ENCODE measurements at places on chromosomes 3 and 15.

DNA sequence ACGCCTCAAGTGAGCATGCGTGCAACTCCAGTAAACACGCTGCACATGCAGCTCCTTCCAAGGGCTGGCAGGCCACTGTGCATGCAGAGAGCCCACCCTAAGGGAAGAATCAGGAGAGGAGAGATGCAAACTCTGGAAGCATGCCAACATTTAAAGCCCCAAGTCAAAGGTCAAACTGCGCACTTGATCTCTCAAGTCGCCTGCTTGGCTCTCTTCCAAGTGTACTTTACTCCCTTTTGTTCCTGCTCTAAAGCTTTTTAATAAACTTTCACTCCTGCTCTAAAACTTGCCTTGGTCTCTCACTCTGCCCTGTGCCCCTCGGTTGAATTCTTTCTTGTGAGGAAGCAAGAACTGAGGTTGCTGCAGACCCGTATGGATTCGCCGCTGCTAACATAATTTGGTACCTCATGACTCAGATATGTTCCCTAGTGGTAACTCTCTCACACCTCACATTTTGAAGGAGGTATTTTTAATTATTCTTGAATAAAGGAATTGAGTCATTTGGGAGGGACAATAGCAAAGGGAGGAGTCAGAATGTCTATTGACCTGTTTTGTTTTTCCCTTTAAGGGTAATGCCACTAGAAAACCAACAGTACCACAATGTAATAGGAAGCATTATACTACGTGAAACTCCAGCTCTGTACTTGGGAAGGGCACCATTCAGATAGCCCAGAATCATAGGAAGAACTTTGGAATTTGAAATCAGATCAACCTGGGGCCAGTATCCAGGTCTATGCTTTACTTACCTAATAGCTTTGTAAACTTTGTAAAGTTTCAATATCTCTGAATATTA, 19.6 kb upstream of the DGKG start:
- no peaks in the 10 kb centered on the region for H3K36me3 ChIP-seq
- no peak overlapping the region for H3K4me3 ChIP-seq
- H3K4me1 ChIP-seq = no peaks in the 10 kb centered on the region
- H3K27ac ChIP-seq = no peak overlapping the region
- peaks cover 4% of the 10 kb centered on the region for H3K27me3 ChIP-seq

DNA sequence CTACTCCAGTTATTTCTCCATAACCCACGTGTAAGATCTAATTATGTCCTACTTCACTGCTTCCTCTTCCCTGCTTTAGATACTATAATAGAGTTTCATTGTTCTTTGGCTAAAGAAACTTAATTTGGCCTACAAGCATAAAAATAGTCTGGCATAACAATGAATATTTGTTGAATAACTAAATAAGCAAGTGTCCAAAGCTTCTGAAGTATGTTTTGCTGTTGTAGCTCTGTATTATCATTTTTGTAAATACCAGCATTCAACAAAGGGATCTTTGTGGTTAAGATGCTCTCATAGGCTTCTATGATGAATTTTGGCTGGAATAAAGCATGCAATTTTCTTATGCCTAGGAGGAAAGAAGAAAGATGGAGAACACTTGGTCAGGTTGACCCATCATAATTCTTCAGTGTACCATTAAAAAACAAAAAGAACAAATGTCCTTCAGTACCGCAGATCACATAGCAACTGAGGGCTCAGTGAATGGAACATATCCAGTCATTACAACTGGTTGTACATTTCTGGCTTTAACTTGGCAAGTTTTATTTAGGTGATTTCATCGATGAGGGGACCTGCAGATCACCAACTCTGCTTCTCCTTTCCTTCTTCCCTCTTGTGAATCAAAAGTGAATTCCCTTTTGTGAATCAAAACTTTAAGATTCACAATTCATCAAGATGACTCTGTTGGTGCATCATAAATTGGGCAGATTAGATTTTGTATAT, 465.9 kb upstream of the TGFBR2 start:
- no peak for DNase-seq
- no peak overlapping the region for H3K27ac ChIP-seq
- H3K4me3 ChIP-seq = no peak overlapping the region
- H3K36me3 ChIP-seq = no peaks in the 10 kb centered on the region

DNA sequence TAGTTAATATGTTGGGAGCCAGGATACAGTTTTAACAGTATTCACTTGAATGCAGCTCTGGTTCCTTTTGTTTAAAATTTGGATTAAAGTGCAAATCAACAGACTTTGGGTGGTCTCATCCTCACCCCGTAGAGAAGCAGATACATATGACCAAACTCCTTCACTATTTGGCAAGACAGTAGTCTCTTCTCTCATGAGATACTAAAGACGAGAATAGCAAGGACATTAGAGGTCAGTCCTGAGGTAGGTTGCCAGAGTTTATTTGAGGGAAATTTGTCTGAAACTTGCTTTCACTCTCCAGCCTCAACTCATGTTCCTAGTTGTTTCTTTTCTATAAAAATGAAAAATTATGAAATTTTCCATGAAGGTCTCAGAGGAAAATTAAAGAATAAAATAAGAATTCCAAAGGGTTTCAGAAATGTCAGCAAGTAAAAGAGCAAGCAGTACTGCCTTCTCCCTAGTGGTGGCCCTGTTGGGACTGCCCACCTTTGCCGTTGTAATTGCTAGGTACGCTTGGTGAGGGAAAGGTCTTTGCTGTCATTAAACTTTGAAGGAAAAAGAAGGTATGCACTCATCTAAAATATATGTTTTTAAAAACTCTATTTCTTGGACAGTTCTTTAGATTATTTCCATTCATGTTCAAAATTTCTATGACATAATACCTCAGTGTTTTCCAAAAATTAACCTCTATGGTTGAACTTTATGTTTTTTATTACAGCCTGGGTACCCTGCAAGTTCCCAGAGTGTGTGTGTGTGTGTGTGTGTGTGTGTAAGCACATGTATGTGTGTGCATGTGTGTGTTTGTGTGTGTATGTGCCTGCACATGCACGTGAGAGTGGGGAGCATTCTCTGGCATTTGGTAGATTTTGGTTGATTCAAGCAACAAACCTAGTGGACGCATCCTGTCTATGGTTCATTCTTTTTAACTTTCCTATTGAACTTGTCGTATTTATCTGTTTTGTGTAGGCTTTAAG, 111.4 kb downstream of the CMSS1 start:
- H3K4me3 ChIP-seq = no peak overlapping the region
- H3K4me1 ChIP-seq = 0 out of 2 replicates have a peak, but pooled peaks cover 2% of the 10 kb centered on the region
- no peaks in the 10 kb centered on the region for H3K27me3 ChIP-seq
- no peaks in the 10 kb centered on the region for H3K36me3 ChIP-seq

- no peaks in the 10 kb centered on the region for H3K27me3 ChIP-seq
- no peaks in the 10 kb centered on the region for H3K4me1 ChIP-seq
- H3K4me3 ChIP-seq = no peak overlapping the region
- H3K27ac ChIP-seq = no peak overlapping the region
- H3K36me3 ChIP-seq = no peaks in the 10 kb centered on the region
- no peak for DNase-seq
Measured at GRCh38 chr3:89923921-89924610, 816.6 kb downstream of the EPHA3 start.

- DNase-seq = peak; percentile 37
- H3K27ac ChIP-seq = no peak overlapping the region
- no peaks in the 10 kb centered on the region for H3K36me3 ChIP-seq
- H3K4me1 ChIP-seq = no peaks in the 10 kb centered on the region
- no peak overlapping the region for H3K4me3 ChIP-seq
- peaks cover 19% of the 10 kb centered on the region for H3K27me3 ChIP-seq
Measured at GRCh38 chr15:68768321-68768720, 52.4 kb downstream of the ANP32A start.

GRCh38 chr3:100144255-100144866, 30.1 kb upstream of the FILIP1L start:
- H3K4me1 ChIP-seq = no peaks in the 10 kb centered on the region
- no peak overlapping the region for H3K4me3 ChIP-seq
- no peak for DNase-seq
- no peak overlapping the region for H3K27ac ChIP-seq
- H3K27me3 ChIP-seq = no peaks in the 10 kb centered on the region
- no peaks in the 10 kb centered on the region for H3K36me3 ChIP-seq

- no peaks in the 10 kb centered on the region for H3K36me3 ChIP-seq
- H3K4me3 ChIP-seq = no peak overlapping the region
- H3K4me1 ChIP-seq = peaks cover 2% of the 10 kb centered on the region
- no peak overlapping the region for H3K27ac ChIP-seq
- H3K27me3 ChIP-seq = no peaks in the 10 kb centered on the region
Measured at GRCh38 chr3:131541288-131541687, 38.5 kb upstream of the MRPL3 start.

DNA sequence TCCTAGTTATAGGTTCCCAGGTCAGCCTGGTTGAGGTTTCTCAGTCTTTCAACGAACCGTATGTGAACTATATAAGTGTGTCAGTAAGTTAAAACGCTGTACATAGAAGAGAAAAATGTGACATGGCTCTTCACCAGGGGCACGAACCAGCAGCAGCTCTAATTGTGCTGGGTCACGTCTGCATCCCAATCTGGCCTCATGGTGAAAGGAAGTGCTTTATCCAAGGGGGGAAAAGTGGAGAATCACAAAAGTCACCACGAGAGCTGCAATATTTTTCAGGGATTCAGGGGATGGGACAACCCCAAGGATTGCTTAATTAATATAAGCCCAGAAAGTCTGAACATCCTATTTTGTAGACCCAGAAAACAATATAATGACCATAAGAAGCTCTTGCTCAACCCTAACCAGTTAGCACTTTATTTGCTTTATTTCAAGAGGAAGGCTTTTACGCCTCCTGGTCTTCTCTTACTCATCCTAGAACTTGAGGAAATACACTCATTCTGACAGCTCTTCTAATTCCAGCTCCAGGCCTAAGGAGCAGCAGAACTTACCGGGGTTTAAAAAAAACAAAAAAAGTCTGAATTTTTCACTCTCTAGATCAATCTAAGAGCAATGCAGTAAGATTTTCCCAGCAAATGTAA, 16.5 kb downstream of the ANXA2 start:
- H3K36me3 ChIP-seq = peaks cover 41% of the 10 kb centered on the region
- H3K27ac ChIP-seq = peak overlapping the region; percentile 78
- peaks cover 28% of the 10 kb centered on the region for H3K4me1 ChIP-seq
- peak; percentile 57 for DNase-seq

- H3K4me1 ChIP-seq = peaks cover 2% of the 10 kb centered on the region
- H3K36me3 ChIP-seq = peaks cover 6% of the 10 kb centered on the region
- no peak overlapping the region for H3K4me3 ChIP-seq
- no peaks in the 10 kb centered on the region for H3K27me3 ChIP-seq
- no peak for DNase-seq
Measured at GRCh38 chr3:195172896-195173295, 98.1 kb downstream of the XXYLT1 start.

DNA sequence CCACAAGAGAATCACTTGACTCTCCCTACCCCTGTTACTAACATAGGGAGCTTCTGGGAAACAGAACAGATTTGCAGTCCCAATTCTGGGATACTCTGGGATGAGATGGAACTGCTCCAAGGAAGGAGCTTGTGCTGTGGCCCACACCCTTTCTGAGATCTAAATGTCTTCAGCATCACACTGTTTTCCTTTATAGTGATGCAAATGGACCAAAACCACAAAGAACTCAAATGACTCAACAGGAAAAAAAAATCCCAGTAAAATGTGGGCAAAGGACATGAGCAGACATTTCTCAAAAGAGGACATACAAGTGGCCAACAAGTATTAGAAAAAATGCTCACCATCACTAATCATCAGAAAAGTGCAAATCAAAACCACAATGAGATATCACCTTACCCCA, 155.6 kb downstream of the NECTIN3 start:
- H3K27me3 ChIP-seq = no peaks in the 10 kb centered on the region
- H3K36me3 ChIP-seq = no peaks in the 10 kb centered on the region
- no peak overlapping the region for H3K27ac ChIP-seq
- H3K4me3 ChIP-seq = no peak overlapping the region

- H3K4me3 ChIP-seq = no peak overlapping the region
- peaks cover 3% of the 10 kb centered on the region for H3K36me3 ChIP-seq
- no peak overlapping the region for H3K27ac ChIP-seq
- H3K27me3 ChIP-seq = no peaks in the 10 kb centered on the region
- no peak for DNase-seq
- peaks cover 11% of the 10 kb centered on the region for H3K4me1 ChIP-seq
Measured at GRCh38 chr3:58530354-58530865, 6.6 kb downstream of the ACOX2 start.

DNA sequence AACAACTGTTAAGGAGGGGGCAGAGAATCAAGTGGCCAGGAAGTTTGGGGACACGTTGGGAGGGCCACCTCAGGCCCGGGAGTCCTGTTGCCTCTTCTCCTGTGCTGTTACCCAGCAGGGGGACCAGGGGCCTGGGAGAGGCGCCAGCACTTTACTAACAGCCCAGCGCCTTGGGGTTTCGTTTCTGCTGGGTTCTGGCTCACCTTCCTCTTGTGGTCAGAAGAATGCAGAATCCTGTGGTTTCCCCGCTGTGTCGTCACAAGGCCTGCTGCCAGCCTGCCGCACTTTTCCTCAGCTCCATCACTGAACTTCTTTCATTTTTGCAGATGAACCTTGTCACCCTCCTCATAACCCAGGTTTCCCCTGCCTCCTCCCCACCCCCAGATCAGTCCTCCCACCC, 67.7 kb downstream of the SLC30A4 start:
- H3K36me3 ChIP-seq = no peaks in the 10 kb centered on the region
- peak overlapping the region; percentile 65 for H3K27ac ChIP-seq
- peaks cover 19% of the 10 kb centered on the region for H3K4me1 ChIP-seq
- no peaks in the 10 kb centered on the region for H3K27me3 ChIP-seq

DNA sequence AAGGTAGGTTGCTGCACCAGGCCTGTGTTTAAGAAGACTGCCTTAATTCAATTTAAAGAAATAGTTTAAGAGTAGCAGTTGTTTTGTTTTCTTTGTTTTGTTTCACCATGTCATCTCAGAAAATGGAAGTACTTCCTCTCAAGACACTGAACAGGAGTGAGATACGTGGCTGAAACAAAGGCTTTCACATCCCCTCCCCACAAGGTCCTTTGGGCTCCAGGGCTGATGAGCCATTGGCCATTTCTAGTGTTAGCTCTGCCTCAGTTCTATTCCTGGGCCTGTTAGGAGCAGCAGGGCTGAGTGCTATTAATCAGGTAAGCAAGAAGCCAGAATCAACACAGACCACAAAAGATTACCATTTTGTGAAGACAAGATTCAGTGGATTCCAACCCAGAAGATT, 132.8 kb downstream of the KCNAB1 start:
- DNase-seq = no peak
- no peak overlapping the region for H3K27ac ChIP-seq
- H3K4me3 ChIP-seq = no peak overlapping the region
- H3K4me1 ChIP-seq = no peaks in the 10 kb centered on the region
- no peaks in the 10 kb centered on the region for H3K27me3 ChIP-seq

DNA sequence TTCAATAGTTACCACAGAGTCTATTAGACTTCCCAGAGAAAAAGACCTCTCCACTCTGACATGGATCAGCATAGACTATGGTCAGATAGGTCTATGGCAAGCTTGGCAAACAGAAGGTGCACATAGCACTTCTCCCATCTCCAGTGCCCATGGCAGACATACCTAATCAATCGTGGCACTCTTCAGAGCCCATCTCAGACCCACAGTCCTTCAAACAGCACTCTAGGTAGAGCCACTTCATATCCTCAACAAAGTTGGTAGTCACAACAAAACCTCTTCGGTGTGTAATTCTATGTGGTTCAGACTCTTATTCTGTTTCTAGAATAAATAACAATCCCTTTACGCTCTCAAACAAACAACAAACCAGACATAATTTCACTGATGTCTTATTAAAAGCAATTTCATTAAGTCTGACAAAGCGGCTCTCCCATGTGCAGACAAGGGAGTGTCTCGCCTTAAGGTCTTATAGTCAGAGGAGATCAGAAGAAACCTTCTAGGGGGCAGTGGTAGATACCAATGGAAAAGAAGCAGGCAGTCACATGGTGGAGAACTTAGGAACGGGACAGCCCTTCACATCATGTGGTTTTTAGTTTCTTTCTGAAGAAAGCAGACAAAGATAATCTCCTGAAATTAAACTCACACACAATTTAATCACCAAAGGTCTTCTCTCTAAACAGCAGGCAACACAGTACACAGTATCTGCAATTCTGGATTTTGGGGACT, 483.4 kb downstream of the FOXP1 start:
- no peaks in the 10 kb centered on the region for H3K27me3 ChIP-seq
- H3K27ac ChIP-seq = peak overlapping the region; percentile 94
- peaks cover 33% of the 10 kb centered on the region for H3K4me1 ChIP-seq
- no peak overlapping the region for H3K4me3 ChIP-seq
- no peaks in the 10 kb centered on the region for H3K36me3 ChIP-seq
- DNase-seq = no peak
